ENCODE measurements at places on chromosomes 2 and 18.
A peak's percentile ranks its signal among the peaks of the same experiment; 100 is the strongest.

GRCh38 chr2:229363185-229363814 is 92.2 kb upstream of the PID1 start:
- DNase-seq = no peak

GRCh38 chr2:35864141-35864540 is 491.4 kb upstream of the CRIM1 start:
- no peak for DNase-seq

- DNase-seq = peak; percentile 15
Observed at GRCh38 chr18:13447621-13448334, 229.2 kb downstream of the LDLRAD4 start.

DNA sequence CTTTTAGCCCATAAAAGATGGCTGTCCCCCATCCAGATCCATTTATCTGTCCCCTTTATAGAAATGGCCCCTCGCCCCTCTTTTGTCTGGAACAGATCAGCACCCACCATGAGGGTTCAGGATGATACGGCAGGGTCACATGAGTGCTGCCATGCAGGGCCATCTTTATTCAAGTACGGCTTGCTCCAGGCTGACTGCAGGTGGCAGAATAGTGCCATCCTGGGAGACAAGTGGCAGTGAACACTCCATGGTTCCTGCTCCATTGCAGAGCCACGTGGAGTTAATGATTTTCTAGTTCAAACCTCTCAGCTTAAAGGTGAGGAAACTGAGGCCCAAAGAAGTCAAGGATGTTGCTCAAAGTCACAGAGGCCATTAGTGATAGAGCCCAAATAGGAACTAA is 180.6 kb downstream of the CLIP4 start:
- peak; percentile 44 for DNase-seq

DNA sequence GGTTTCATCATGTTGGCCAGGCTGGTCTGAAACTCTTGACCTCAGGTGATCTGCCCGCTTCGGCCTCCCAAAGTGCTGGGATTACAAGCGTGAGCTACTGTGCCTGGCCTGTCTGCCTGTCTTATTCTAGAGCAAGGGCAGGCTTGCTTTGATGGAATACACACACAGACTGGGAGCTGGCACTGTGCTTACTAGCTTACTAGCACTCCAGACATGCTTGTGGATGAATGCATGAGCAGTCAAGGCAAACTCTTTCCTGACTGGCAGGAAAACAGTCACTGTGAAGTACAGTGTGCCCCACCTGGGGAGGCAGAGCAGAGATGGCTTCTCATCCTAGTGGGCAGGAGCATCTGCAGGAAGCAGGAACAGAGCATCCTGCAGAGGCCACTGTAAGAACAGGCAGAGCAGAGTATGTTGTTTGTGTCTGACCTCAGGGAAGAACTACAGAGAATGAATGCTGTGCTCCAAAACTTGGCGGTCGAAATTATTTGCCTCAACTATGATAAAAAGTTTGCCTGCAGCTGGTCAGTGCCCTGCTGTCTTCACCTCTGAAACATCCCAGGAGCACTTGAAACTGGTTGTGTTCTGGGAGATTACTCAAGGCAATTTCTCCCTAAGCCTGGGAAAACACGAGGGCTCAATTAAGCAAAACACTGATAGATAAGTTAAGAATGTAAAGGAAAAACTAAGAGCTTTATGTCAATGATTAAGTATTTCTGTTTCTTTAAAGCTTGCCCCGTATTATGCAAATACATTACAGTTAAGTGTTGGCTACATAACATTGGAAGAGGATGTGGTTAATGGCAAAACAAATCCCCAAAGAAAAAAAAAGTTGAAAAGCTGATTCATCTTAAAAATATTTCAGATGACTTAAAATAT is 102.4 kb downstream of the VAPA start:
- DNase-seq = peak; percentile 44

GRCh38 chr2:46336283-46336959 is 39.2 kb downstream of the EPAS1 start:
- DNase-seq = peak; percentile 84

DNA sequence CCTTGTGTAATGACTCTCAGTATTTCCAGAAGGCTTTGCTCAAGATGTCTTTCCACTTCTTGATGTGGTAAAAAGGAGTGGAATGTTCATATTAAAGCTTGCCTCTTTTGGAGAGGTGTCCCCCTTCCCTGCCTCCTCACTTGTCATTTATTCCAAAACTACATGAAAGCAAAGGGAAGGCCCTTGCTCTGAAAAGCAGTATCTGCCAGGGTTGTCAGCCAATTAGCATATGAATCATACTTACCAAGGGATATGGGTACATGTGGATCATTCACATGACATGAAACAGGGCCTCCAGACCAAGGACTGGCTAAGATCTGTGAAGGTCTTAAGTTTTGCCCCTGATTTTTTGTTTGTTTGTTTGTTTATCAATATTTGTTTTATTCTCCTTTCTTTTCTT is 31.3 kb downstream of the ANXA4 start:
- DNase-seq = peak; percentile 49

GRCh38 chr2:56127463-56128152 is 56.2 kb upstream of the CCDC85A start:
- no peak for DNase-seq

GRCh38 chr2:219126555-219126954 is 34.1 kb downstream of the NHEJ1 start:
- no peak for DNase-seq

DNA sequence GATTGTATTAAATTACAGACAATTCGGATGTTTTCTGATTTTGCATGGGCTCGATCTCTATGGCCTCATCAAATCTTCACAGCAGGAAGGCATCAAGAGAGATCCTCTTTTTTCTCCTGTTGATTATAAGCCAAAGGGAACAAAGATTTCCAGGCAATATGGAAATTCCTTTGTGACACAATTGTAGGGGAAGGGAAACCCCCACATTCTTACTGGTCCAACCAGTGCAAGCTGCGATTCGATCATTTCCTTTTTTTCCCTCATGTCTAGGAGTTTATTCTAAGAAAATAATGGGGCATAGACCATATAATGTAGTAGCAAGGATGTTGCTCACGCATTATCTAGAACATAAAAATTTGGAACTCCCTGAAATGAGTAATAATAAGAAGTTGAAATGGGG is 87.7 kb downstream of the LYPD6 start:
- DNase-seq = no peak

GRCh38 chr2:37377187-37377532 is 32.7 kb downstream of the QPCT start:
- DNase-seq = peak; percentile 72

DNA sequence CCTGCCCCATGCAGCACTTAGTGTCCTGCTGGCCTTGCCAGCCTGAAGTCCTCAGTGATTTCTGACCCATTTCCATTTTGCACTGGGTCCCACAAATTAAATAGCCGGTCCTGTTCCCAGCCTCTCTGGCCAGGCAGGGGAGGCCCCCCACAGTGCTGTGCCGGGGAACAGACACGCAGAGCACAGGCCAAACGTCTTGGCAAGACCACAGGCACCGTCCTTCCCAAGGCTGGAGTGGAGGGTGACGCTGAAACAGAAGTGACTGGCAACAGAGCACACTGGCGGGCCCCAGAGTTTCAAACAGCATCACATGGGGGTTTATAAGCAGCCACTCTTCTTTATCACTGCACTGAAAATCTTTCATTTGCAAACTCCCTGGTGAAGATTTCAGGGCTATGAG is 52.2 kb downstream of the EDAR start:
- no peak for DNase-seq

DNA sequence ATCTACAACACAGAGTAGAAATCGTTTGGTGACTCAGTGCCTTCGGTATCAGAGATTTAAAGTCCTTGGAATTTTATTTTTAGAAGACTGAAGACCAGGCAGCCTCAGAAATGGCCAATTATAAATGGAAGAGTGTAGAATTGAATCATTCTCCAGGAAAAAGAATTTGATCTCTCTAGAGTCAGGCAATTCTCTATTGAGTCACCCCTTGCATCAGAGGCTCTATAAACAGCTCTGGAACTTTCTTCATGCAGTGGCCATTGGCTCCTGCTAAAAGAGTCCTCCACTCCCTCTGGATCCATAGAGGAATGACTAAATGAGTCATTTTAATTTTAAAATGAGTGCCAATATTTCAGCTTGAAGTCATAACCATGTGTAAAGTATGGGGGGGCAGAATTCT is 816.2 kb downstream of the TDRD15 start:
- DNase-seq = no peak

DNA sequence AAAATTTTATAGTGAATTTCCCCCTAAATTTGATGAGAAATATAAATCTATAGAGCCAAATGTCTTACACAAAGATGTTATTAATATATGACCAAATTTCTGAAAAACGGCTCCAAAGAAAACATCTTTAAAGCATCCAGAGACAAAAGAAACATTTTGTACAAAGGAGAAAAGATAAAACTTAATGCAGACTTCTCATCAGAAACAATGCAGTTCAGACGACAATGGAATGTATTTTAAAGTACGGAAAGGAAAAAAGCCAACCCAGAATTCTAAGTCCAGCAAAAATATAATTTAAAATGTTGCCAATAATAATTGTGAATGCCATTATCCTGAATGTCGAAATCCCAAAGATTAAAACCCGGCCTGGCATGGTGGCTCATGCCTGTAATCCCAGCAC is 129.4 kb downstream of the MCFD2 start:
- DNase-seq = no peak

- DNase-seq = no peak
Observed at GRCh38 chr2:156396126-156396525, 40.1 kb upstream of the GPD2 start.

- DNase-seq = no peak
Observed at GRCh38 chr2:117717072-117717471, 97.4 kb upstream of the DDX18 start.

DNA sequence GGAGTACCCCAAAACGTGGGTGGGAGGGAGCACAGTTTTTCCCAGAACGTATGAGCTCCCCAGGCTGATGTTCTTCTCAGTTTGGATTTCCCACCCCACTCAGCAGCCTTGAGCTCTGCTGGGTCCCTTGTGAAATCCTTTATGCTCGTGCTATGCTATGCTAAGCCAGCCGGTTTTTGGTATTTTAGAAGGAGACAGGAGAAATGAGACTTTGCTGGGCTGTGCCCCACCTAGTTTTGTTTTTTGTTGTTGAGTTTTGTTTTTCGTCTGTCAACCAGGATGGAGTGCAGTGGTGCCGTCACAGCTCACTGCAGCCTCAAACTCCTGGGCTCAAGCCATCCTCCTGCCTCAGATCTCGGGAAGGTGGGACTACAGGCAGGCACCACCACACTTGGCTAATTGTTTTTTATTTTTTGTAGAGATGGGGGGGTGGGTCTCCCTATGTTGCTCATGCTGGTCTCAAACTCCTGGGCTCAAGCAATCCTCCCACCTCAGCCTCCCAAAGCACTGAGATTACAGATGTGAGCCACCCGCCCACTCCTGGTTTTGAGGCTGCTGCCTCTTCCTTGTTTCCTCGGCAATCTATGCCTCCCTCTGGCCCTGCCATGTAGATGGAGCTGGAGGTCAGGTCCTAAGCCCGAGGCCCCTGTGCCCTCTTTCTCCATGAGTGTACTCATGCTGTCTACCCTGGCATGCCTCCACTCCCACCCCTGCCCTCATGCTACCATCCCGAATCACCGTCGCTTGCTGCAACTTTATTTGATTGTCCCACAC is 17.5 kb upstream of the MGAT4A start:
- no peak for DNase-seq

GRCh38 chr18:57087644-57088376 is 59.1 kb upstream of the BOD1L2 start:
- DNase-seq = no peak

GRCh38 chr2:129731907-129732629 is 247.4 kb upstream of the RAB6C start:
- DNase-seq = no peak

GRCh38 chr2:232887171-232887850 is 17.2 kb downstream of the SNORC start:
- DNase-seq = peak; percentile 7

GRCh38 chr2:120748310-120748709 is 12.6 kb downstream of the GLI2 start:
- peak; percentile 9 for DNase-seq

GRCh38 chr18:75070625-75071483 is 138.1 kb downstream of the PTGR3 start:
- DNase-seq = peak; percentile 56

GRCh38 chr2:200219309-200220113 is 87.0 kb upstream of the SPATS2L start:
- no peak for DNase-seq

- DNase-seq = no peak
Observed at GRCh38 chr18:13287372-13287771, 68.8 kb downstream of the LDLRAD4 start.

- DNase-seq = no peak
Observed at GRCh38 chr2:2104331-2104730, 226.7 kb downstream of the MYT1L start.

DNA sequence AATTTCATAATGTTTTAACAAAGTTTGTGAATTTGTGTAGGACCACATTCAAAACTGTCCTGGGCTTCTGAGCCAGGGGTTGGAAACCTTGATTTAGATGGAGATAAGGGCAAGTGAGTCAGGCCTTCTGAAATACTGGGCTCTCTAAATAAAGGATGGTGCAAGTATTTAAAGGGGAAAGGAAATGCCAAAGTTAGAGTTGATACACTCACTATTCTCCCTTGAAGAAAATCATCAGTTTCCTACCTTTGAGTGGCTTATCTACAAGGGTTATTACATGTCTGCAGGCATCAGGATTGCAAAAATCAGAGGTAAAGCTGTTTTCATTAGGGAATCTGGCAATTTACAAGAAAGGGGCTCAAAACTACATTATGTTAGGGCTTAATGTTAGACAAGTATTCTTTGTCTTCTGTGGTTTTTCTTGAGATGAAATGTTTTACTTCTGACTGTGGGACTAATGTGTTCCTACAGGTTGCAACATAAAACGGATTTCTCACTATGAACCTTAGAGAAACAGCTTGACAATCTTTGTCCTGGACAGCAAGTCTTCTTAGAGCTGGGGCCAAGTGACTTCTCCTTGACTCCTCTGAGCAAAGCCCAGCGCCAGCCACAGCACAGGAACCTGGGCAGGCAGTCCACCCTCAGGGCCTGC is 31.1 kb downstream of the RNU4ATAC start:
- no peak for DNase-seq

All from myocyte (in vitro differentiated cells).